Heart left ventricle (tissue), 16 donors: ENCODE measurements at places on chromosomes 1 and 21. TPM values are rescaled to one million over a fixed set of nuclear protein-coding genes. Genes with fewer than 3 reads are reported as not detected.

GRCh38 chr21:15894596-15894995, 164.8 kb downstream of the USP25 start:
- DNase-seq, result no peak

GRCh38 chr21:18776936-18777335, 373.4 kb upstream of the TMPRSS15 start:
- DNase-seq, result no peak

DNA sequence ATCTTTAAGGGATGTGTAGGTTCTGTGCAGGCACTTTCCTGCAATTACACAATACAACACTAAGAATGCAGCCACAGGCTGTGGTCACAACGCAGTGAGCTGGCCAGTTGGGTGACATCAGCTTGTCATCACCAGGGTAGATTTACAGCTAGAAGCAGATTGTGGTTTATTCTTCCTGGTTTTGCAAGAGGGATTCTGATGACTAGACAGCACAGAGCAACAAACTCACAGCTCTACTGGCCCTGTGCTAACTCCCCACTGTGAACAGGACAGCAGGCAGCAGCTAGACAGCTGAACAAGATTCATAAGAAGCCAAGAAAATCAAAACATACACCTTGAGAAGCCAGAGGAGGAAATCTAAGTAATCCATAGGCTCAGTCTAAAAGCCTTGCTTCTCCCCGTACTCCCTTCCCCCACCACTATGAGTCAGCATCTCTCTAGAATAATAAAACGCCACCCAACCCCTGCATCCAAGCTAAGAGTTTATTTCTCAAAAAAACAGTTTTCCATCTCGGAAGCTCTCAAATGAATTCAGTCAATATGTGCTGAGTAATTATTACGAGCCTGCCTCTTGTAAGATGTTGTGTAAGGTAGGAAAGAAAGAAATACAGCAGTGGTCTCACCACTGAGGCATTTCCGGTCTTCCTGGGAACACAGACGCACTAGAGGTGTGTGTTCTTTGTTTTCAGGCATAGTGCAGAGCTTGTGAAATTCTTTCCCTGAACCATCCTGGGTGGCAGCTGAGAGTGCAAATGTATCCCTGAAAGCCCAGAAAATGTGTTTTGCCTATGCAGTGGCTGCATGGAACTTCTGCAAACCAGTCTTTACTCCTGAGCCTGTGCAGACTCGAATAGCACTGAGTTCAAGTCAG, 162.8 kb downstream of the NTPCR start:
- DNase-seq, result peak; percentile 66

- peak; percentile 85 for DNase-seq
Observed at GRCh38 chr1:1573843-1574720, 581 bp downstream of the SSU72 start.

- no peak for DNase-seq
Observed at GRCh38 chr1:9346566-9346965, 53.9 kb downstream of the SPSB1 start.

DNA sequence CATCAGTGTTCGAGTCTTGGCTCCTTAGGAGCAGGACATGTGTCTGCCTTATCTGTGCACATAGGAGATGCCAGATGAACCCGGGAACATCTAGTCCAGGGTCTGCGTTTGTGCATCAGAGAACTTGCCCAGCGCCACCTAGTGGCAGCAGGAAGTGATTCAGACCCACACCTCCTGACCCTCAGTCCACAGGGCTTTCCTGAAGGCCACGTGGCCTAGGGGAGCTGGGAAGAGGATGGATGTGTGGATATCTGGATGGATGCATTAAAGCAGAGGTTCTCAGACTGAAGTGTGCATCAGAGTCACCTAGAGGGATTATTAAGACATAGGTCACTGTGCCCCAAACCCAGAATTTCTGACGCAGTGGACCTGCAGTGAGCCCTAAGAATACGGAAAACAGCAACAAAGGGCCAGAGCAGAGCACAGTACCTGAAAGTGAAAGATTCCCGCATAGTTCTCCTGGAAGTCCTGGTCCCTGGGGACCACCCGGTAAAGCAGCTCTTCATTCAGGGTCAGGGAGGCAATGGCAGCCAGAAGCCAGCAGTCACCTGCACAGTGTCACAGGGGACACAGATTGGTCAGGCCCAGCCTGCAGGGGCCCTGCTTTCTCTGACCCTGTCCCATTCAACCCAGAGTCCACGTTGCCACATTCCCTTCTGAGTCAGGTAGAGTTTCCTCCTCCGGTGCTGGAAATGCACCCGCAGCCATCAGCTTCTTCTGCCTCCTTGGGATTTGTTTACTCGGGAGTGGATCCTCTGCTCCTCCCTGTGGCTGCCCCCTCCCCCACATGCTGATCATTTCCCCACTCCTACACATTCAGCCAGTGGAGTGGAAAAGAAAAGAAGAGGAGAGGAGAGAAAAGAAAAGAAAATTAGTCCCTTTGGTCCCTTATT, 37.0 kb downstream of the CAPN8 start:
- DNase-seq, result peak; percentile 38

DNA sequence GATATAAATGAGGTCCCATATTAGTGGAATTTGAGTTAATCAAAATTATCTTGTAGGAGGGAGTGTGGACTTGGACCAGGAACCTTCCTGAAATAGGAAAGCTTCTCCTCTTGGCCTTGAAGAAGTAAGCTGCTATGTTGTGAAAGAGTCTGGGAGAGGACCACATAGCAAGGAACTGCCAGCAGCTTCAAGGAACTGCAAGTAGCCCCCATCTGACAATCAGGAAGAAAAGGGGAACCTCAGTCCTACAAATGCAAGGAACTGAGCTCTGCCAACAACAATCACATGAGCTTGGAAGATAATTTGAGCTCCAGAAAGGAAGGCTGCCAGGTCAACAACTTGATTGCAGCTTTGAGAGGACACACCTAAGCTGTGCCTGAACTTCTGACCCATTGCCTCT, 8.2 kb upstream of the PRMT6 start:
- DNase-seq, result no peak

DNA sequence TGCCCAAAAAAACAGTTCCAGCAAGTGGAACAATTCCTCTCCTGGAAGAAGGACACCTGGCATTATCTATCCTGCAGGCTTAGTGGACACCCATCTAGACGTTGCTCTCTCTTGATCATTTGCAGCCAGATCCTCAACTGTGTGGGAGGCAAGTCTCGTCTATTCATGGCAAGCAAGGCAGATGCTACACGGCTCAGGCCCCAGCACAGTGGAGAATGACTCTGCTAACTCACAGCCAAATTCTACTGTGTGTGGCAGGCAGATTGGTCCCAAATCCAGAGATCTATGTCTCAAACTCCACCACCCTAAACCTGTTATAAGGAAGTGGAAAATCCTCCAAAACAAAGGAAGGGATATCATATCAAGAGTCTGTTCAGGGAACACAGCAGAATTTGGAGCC, 7.0 kb downstream of the TNNT2 start:
- DNase-seq, result no peak

DNA sequence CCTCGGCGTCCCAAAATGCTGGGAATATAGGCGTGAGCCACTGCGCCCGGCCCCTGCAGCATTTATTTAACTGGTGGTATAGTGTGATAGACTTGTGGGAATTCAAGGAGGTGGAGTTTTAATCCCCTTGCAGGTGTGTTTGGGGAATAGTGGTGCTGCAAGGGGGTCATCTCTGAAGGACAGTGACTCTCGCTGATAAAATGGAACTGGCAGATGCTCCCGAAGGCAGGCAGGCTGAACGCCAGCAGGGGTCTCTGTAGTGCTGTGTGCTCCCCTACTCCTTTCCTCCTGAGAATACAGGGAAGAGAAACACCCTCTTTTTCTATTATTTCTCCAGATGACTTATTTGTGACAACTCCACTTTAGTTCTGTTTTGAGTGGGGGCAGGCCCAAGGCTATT, 4.0 kb downstream of the OSCP1 start:
- DNase-seq, result peak; percentile 64

The TCHH gene
- not detected for total RNA-seq

- DNase-seq, result no peak
Observed at GRCh38 chr1:57345916-57346315, 77.9 kb downstream of the DAB1 start.

GRCh38 chr1:206002871-206003801, at the start of gene RAB7B:
TSS of gene RAB7B (minus strand) at chr1:206003395. CDS start at chr1:205994135, 9,260 bp downstream.
- DNase-seq, result peak; percentile 80

DNA sequence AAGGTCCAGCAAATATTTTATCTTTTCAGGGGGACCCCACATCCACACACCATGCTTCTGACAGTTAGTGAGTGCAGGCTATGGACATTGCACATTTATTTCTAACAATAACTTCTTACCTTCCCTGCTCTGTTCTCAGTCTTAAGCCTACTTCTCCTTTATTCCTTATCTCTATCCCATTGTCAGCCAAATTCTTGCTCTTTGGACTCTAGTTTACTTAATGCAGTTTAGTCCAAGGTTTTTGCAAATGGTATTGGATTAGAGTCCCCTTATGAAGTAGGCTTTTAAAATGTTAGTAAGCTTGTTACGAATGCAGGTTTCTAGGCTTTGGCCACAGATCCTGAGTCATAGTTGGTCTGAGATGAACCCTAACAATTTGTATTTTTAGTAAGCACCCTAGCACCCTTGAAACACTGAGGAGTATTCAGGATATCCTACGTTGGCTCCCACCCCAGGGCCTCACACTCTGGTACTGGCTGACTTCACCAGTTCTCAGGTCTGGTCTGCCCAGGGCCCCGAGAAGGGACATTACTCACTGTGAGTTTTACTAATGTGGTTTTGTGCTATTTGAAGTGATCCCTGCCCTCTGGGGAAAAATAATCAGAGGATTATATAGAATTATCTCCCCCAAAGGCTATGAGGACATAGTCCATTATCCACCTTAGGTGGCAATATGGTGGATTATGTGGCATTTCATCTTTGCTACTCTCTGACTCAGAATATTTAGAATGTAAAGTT, 239.5 kb downstream of the TGFB2 start:
- DNase-seq, result no peak

GRCh38 chr1:39632682-39633417, 6.6 kb downstream of the HEYL start:
- peak; percentile 81 for DNase-seq

The CELA3B gene
- 2.6 TPM for total RNA-seq

GRCh38 chr1:210669951-210670350, 341.2 kb downstream of the HHAT start:
- DNase-seq, result no peak

The MYBPH gene
- total RNA-seq, result not detected

The PEX19 gene
- total RNA-seq, result 85.7 TPM

The LRRC71 gene
- total RNA-seq, result not detected

GRCh38 chr1:209645574-209646452, 6.4 kb downstream of the LAMB3 start:
- DNase-seq, result no peak

DNA sequence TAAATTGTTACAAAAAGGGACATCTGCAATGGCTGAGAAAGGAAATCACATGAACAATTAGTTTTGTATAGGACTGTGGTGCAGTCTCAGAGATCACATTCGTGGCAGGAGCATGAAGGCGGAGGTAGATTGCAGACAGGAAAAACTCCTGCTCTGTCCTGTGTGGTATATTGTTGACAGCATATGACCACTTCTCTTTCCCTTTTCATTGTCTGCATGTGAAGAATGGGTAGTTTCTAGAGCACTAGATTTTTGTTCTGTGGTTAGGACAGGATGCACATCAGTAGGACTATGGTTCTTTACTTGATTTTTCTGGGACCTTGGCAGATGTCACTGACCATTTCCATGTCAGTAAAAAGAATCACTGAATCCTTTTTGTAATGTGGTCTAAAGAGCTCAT, 625.9 kb upstream of the PKN2 start:
- DNase-seq, result no peak

DNA sequence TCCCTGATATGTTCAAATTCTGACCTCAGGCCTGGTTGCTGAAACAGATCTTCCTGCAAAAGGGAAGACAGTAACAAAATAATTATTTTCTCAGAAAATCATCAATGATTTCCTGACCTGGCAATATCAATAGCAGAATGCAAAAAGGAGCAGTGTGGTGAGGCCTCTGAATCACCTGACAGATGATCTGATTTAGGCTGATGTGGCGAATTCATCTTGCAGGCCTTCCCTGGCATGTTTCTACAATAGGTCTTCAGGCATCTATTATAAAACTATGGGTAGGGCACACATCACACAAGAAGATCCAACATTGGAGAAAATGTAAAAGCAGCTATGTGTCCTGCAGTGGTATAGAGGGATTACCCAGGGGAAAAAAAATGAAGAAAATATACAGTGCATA, 7.1 kb upstream of the MTF1 start:
- DNase-seq, result no peak

The FCER1A gene
- total RNA-seq, result not detected

The KCNK2 gene
- 0.09 TPM for total RNA-seq

The TLCD4 gene
- 53.0 TPM for total RNA-seq

- no peak for DNase-seq
Observed at GRCh38 chr21:44842721-44843445, 25.0 kb upstream of the SUMO3 start.

- DNase-seq, result no peak
Observed at GRCh38 chr1:70003211-70003908, 202.0 kb downstream of the LRRC40 start.

The NGF gene
- 4.0 TPM for total RNA-seq

DNA sequence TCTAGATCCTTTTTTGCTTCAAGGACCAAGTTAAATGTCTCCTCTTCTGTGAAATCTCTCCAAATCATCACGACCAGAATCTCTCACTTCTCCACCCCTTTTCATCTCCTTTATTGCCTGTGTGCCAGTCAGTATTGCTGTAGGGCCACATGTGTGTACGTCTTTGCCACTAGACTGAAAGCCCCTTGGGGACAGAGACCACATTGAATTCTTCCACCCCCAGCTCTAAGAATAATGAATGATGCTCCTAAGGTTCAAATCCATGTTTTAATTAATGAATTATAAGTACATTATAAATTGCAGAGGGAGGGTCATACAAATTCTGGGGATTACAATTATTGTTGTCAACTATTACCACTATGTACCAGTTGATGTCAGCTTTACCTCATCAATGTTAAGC, 343.8 kb downstream of the USP25 start:
- DNase-seq, result no peak

- DNase-seq, result no peak
Observed at GRCh38 chr1:237672748-237673147, 218.0 kb downstream of the ZP4 start.

DNA sequence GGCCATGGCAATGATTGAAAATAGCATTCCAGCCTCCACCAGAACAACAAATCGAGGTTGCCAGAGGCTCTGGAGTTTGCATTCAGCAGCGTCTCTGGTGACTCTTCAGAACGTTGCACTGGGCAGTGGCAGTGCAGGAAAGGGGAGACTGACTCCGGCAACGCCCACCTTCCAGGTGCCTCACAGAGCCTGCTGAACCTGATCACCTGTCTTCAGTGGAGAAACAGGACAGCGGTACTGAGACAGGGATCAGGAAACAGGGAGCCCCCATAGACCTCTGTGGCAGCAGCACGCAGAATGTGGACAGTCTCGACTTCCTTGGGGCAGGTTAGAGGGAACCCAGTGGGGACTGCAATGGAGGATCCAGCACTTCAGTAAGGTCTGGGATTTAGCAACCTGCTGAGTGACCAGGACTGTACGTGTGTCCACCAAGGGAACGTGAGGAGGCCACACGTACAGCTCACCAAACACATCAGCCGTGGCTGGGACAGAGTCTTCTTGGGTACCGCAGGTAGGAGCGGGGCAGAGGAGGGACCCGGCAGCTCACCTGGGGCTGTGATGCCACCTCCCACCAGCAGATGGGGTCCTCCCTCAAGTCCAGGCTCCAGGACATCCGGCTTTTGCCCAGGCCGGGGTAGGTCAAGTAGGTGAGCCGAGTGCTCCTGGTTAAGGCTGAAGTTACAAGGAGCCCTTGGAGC, 128.6 kb downstream of the PRDM2 start:
- no peak for DNase-seq
